GM04503 (cell line): ENCODE measurements at places on chromosomes 4 and X.
A peak's percentile ranks its signal among the peaks of the same experiment; 100 is the strongest.

DNA sequence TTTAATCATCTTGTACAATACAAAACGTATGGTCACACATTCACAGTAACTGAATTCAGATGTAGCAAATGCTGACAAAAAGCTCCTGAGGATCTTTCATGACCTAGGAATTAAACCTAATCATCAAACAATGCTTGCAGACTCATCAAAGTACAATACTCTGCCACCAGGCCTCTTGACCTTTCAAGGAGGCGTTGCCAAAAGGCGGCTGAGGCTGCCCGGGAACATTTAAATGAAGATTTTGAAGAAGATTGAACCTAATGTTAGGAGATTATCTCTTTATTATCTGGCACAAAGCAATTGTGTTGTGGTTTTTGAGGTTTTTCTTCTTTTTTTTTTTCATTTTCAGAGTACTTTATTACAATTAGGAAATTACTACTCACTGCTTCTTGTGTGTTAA is 340.5 kb downstream of the GALNTL6 start:
- DNase-seq, result no peak

GRCh38 chr4:78625073-78625472 is 73.5 kb downstream of the ANXA3 start:
- DNase-seq, result no peak

GRCh38 chr4:41214136-41214824 is at the start of gene APBB2:
TSS of gene APBB2 (minus strand) at chr4:41214542. CDS start at chr4:41033254, 181,288 bp downstream.
- DNase-seq, result peak; percentile 73

GRCh38 chr4:32826169-32826568 is 2106.0 kb downstream of the PCDH7 start:
- DNase-seq, result no peak

DNA sequence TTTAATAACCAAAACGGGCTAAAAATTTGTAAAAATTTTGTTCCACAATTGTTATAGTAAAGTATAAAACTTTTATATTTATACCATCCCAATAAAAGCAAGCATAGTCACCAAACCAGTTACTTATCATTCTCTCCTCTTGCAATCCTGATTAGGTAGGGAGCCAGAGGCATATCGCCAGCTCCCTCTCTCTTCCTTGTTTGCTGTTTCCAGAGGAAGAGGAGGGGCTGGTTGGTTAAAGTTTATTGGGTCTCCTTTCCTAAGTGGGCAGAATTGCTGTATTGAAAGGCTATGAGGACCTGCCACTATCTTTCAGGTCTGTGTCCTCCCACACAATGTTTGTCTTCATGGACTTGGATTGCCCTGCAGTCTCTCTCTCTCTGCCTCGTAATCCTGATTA is 29.6 kb upstream of the BBS12 start:
- no peak for DNase-seq

DNA sequence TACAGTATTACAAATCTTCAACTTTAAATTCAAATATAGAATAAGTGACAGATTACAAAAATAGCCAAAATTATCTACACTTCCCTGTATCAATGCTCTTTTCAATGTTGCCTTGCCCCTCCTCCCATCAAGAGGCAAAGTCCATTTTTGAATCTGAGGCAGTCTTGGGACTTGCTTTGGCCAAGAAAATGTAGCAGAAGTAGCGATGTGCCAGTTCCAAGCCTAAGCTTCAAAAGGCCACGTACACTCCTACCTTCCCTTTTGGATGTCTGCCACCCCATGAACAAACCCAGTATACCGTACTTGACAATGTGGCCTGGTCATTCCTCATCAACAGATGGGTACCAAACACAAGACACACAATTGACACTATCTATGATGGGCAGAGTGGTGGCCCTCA is 24.1 kb downstream of the SEC24D start:
- DNase-seq, result no peak

- peak; percentile 49 for DNase-seq
Measured at GRCh38 chrX:85052636-85053343, 49.1 kb downstream of the APOOL start.

DNA sequence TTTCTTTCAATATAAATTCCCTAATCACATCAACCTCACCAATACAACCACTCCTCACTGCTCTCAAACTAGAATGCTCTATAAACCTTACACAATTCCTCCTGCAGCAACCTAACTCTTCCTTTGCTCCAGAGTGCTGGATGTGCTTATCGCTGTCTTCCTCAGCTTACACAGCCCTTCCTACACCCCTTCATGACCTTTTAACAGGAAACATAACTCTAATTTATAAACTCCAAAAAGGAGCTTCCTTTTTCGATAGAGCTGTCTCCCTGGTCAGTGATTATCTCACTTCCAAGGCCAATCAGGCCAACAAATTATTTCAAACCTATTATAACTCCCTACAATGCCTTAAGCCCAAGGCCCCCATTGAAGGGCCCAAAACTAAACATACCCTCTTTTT is 78.8 kb downstream of the COQ2 start:
- no peak for DNase-seq

DNA sequence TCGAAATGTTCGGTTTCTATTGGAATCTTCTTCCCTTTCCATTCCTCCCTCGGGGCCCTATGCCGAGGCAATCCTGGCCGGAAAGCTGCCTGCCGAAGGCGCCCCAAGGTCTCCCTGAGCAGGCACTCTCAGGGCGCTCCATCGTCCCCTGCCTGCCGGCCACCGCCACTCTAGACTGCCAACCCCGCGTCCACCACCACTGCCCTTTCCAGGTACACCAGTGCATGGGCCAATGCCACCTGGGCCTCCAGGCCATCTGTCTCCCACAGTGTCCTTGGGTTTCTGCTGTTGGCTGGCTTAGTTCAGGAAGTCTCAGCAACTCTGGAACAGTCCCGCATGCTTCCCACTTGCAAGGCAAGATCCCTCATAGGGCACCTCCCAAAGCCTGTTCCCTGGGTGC is 14.6 kb downstream of the CTAG1A start:
- no peak for DNase-seq

- no peak for DNase-seq
Measured at GRCh38 chr4:149999485-150000074, 78.7 kb upstream of the DCLK2 start.

DNA sequence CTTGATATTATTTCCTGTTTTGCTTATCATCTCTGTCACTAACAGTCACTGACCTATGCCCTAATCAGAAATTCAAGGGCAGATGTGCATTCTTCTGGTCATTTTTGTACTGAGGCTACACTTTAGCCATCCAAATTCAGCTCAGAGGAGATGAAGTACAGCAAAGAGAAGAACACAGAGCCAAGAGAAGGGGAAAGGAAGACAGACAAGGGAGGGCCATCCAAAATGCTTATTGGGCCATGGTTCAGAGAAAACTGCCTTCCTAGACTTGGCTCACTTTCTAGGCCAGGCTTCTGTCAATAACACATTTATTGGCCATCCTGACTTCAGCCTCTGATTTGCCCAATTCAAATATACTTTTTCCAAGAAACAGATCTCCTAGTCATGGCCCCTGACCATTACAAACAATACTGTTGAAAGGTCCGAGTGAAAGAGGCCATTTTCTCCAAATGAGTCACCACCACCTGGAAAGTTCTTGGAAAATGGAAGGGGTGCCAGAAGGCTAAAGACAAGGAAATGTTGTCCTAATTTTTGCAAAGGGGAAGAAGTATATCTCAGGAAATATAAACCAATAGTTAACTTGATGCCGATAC is 56.4 kb downstream of the DCX start:
- DNase-seq, result no peak

- DNase-seq, result no peak
Measured at GRCh38 chr4:22334155-22334554, 181.7 kb downstream of the ADGRA3 start.

DNA sequence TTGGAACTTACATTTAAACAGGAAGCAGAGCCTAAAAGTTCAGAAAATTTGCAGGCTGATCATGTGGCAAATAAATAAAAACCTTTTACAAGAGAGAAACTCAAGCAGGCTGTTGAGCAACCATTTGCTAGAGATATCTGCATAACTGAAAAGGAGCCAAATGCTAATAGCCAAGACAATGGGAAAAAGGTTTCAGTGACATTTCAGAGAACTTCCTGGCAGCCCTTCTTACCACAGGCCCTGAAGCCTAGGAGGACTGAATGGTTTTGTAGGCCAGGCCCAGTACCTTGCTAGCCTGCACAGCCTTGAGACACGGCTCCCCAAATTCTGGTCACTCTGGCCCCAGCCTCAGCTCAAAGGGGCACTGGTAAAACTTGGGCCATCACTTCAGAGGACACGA is 945.1 kb downstream of the ADGRL3 start:
- no peak for DNase-seq

DNA sequence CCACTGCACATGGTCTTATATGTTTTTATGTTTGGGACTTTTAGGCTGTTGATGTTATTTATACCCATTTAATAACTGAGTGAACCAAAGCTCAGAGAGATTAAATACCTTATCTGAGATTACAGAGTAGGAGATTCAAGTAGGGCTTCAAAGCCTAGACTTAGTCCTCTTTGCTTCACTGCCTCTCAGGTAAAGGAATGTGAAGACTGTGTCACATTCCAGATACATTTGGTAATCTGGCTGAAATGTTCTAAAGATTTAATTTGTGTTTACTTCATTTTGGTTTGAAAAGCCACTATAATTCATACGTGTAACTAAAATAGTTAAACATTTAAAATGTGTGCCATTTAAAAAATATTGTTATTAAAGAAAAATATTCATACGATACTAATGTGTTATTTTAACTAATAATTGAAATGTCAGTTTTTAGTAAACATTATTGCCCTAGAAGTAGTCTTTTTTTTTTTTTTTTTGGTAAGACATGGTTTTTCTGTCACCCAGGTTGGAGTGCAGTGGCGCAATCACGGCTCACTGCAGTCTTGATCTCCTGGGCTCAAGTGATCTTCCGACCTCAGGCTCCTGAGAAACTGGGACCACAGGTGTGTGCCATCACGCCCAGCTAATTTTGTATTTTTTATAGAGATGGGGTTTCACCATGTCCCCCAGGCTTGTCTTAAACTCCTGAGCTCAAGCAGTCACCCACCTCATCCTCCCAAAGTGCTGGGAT is 54.3 kb downstream of the WWC2 start:
- DNase-seq, result no peak
